ENCODE measurements at places on chromosomes 1 and 21.

DNA sequence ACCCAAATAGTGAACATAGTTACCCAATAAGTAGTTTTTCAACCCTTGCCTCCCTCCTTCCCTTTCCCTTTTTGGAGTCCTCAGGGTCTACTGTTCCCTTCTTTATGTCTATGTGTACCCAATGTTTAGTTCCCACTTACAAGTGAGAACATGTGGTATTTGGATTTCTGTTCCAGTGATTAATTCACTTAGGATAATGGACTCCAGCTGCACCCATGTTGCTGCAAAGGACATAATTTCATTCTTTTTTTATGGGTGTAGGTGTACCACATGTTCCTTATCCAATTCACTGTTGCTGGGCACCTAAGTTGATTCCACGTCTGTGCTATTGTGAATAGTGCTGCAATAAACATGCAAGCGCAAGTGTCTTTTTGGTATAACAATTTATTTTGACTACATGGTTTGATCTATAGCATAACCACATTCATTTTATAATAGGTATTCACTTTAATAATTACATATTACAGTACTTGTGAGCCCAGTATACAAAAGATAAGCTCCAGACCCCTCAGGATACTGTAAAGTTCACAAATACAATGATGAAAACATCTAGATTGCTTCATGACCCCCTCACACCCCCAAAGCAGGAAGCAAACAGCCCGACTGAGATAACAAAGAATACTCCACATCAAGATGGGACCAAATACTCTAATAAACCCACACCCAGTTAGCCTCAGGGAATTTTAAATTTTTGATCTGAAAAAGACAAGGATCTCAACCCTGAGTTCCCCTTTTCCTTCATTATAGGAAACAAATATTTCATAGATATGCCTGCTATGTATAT, 45.3 kb downstream of the PUM1 start:
- no peak for DNase-seq

DNA sequence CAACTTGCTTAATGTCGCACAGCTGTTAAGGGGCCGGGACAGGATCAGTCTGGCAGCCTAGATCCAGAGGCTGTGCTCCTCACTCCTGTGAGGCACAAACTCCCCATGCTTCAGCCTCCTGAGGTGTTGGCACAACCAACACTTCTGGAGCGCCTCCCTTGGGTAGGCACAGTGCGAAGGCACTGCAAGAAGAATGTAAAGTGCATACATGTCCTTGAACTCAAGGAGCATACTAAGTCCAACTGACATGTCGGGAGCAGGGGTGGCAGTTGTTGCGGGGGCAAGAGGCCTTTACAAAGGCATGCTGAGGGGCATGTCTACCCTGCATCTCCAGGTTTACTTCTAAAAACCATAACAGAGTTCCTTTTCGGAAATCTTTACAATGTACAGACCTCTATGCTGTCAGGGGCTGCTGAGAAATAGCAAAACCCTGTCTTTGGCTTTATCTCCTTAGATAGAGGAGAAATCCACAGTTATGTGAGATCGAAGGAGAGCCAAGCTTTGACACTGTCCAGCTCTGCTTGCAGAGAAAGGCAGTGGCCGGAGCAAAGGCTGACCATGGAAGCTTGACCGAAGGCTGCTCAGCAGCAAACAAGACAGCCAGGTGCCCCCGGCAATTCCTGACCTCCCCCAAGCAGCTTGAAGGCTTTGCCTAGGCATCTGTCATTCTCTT, 93.9 kb downstream of the CDC7 start:
- no peak for DNase-seq

DNA sequence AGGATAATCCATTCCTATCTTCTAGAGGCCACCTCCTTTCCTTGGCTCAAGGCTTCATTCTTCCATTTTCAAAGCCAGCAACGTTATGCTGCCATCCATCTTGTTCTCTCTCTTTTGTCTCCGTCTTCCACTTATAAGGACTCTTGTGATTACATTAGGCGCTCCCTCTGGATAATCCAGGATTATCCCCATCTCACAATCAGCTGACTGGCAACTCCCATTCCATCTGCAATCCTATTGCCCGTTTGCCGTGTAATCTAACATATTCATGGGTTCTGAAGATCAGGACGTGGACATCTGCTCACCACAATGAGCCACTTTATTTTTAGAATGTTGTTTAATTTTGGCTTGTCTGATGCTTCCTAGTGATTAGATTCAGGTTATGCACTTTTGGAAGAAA, 89.3 kb downstream of the EBNA1BP2 start:
- peak; percentile 97 for DNase-seq

DNA sequence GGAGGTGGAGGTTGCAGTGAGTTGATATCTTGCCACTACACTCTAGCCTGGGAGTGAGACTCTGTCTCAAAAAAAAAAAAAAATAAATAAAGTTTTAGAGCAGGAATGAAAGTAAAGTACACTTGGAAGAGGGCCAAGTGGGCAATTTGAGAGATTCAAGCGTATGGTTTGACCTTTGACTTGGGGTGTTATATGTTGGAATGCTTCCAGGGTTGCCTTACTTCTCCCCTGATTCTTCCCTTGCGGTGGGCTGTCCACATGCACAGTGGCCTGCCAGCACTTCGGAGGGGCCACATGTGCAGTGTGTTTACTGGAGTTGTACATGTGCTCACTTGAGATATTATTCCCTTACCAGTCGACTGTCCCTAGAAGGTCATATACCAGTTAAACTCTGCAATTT, 295.5 kb upstream of the PROX1 start:
- no peak for DNase-seq

GRCh38 chr1:209526137-209526536, 57.4 kb upstream of the CAMK1G start:
- no peak for DNase-seq

- no peak for DNase-seq
Measured at GRCh38 chr21:28282833-28283232, 709.8 kb downstream of the LTN1 start.

GRCh38 chr1:88612292-88612691, 71.8 kb upstream of the PKN2 start:
- no peak for DNase-seq

DNA sequence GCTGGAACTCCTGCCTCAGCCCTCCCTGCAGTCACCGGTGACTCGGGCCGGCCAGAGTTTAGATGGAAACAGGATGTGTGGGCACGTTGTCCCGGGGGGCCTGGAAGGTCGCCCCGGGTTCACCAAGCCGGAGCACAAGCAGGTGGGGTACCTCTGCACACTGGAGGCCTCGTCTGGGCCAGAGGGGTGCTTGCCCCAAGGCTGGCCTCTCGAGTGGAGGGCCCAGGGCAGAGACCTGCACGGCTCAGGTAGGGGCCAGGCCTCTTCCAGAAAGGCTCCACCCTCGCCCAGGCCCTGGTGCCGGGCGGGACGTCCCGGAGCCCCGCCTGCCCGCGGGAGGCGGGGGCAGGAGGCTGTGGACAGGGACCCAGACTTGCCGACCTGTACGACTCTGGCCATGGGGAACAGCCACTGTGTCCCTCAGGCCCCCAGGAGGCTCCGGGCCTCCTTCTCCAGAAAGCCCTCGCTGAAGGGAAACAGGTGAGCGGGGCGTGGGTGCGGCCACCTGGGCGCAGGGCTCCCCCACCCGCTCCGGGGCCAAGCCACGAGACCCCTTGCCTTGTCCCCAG, at the start of gene PLEKHN1:
Gene PLEKHN1 (plus strand): TSS at position 348 of the 569 bp plus-strand sequence. CDS start 50 bp downstream, at position 398.
- DNase-seq, result no peak
